SHP77 treated with DMSO at 0.1 percent for 48 hours (cell line): ENCODE measurements at places on chromosomes 5 and 9.

- DNase-seq, result no peak
These were observed 29.3 kb downstream of the CSF1R start for GRCh38 chr5:150057052-150057451.

DNA sequence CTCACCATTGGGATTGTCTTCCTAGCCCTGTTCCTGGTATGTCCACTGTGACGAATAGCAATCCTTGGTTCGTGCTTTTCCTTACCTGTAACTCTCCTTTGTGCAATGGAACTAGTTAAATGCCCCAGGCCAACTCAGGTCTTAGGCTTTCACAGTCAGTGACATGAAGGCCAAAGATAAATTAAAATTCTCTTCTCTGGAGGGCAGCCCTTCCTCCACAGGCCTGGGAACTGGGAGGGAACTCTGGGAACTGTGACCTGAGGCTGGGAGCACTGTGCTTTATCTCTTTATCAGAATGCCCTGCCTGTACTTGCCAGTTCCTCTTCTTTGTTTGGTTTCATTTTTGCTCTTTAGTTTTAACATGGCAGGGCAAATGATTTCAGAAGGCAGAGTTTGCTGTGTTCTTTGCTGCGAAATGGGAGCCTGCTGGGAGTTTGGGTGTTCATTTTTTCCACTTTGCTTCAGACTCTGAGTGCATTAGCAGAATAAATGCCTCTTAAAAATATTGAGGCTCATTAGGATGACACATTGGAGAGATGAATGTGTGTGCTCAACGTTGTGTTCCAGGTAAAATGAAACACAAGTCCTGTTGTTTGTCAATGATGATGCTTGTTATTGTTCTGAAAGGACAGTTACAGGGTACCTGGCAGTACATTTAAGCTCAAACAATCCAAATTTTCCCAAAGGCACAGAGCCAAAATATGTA lies 118.1 kb downstream of the NUDT12 start:
- no peak for DNase-seq

- no peak for DNase-seq
These were observed 33.7 kb downstream of the LHX3 start for GRCh38 chr9:136171009-136171800.

GRCh38 chr9:95762322-95762721 lies 113.2 kb upstream of the ERCC6L2 start:
- no peak for DNase-seq

- no peak for DNase-seq
These were observed 82.2 kb upstream of the C9orf72 start for GRCh38 chr9:27655441-27655840.

DNA sequence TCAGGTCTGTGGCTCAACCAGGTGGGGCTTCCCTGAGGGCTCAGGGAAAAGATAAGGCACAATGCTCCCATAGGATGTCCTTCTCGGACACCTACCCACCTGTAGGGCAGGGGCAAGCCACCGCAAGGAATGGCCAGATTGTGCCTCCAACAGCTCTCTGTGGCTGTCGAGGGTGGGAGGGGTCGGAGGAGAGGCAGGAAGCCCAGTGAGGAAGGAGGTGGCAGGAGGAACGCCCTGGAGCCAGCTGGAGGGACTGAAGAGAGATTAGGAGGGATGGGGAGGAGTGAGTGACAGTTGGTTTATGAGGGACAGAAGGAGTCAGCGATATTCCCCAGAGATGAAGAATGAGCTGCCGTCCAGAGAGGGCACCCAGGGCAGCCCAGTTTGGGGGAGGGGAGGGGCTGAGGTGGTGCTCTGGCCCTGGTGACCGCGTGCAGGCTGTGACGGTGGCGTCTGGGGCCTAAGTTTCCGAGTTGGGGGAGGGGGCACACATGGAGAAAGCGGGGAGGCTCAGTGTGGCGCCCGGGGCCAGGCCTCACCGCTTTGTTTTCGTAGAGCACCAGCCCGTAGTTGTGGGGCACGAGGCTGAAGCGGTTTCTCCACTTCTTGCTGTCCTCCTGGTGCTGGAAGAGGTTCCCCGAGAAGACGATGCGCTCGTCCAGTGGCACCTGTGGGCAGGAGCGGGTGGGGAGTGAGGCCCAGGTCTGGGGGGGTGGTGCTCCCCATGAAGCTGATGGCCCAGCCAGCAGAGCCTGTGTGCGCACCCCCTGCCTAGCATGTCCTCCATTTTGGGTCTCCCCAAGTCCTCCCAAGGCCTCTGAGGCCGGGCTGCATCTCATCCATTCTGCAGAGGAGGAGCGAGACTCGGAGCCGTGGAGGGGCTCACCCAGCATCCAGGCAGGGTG lies 75.6 kb downstream of the LRSAM1 start:
- DNase-seq, result no peak
